HepG2 (cell line): ENCODE measurements at places on chromosomes 2 and 18. TPM values are rescaled to one million over a fixed set of nuclear protein-coding genes. Genes with fewer than 3 reads are reported as not detected.

DNA sequence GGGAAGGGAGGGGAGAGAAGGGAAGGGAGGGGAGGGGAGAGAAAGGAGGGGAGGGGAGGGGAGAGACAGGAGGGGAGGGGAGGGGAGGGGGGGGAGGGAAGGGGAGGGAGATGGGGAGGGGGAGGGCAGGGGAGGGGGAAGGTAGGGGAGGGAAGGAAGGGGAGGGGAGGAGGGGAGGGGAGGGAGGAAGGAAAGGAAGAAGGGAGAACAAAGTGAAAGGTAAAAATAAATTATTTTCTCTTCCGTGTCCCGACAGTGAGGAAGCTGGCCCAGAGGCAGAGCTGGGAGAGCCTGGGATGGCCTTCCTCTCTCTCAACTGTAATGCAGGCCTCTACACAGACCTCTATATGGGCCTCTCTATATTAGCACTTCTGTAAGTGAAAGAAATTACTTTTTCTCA lies 53.2 kb downstream of the CD226 start:
- no peaks in the 10 kb centered on the region for H3K27me3 ChIP-seq
- peaks cover 13% of the 10 kb centered on the region for H3K4me1 ChIP-seq
- no peak for DNase-seq
- H3K4me3 ChIP-seq = no peak overlapping the region

DNA sequence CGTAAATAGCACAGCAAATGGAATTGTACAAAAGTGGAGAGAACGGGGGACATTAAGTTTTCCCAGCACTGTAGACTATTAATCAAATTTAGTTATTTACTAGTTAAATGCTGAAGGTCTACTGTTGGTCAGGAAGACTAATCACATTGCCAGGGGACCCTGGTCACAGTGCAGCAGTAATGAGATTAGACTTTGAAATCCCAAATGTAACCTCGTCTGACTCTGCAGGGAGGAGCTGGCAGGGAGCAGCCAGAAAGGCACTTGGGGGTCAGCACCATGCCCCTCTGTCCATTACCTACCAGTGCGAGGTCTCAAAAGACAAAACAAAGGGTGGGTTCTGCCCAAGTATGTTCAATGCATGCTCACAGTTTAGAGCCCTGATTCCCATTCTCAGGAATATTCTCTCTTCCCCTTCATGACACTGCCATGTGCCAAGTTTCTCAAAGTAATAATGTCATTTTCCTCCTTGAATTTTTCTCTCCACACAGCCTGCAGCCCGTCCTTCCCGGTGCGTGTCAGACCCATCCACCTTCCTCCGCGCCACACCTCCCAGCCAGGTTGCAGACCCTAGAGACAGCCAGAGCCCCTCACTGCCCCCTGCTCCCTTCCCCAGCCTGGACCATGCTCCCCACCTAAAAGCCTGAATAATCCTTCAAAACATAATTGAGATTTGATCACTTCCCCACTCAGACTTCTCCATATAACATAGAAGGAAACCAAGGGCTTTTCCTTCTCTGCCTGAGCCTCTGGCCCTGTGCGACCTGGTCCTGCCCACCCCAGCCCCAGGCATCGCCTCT lies 52.5 kb downstream of the TMEM18 start:
- H3K4me3 ChIP-seq = no peak overlapping the region
- no peak for DNase-seq
- no peaks in the 10 kb centered on the region for H3K4me1 ChIP-seq
- peaks cover 64% of the 10 kb centered on the region; the same call in 2 of the 3 replicates for H3K27me3 ChIP-seq
- H3K27ac ChIP-seq = no peak overlapping the region

DNA sequence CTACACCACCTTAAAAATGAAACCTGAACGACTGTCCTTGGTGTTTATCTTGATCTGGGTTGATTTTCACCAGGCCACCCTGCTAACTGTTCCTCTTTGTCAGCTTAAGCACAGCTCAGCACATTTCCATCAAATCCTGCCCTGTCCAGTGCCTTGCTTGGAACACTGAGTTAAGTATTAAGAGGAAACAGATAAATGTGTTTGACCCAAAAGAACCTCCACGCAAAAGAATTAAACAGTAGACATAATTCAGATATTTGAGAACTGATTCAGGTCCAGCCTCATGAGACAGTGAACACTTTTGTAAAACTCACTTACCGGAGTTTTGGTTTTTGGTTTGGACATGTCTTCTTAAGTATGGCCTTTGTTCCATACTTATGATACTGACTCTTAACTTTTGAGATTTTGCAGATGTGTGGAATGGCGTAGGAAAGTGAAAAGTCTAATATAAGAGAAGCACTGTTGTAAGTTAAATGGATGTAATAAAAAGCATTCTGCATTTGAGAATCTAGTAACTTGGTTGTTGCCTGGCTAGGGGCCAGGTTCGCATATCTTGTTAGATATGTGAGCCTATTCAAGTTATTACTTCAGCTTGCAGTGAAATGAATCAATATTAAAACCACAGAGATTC lies 88.9 kb upstream of the SERPINE2 start:
- no peak for DNase-seq
- H3K27me3 ChIP-seq = peaks cover 33% of the 10 kb centered on the region
- H3K4me3 ChIP-seq = no peak overlapping the region
- H3K4me1 ChIP-seq = peaks cover 19% of the 10 kb centered on the region
- no peak overlapping the region for H3K27ac ChIP-seq

DNA sequence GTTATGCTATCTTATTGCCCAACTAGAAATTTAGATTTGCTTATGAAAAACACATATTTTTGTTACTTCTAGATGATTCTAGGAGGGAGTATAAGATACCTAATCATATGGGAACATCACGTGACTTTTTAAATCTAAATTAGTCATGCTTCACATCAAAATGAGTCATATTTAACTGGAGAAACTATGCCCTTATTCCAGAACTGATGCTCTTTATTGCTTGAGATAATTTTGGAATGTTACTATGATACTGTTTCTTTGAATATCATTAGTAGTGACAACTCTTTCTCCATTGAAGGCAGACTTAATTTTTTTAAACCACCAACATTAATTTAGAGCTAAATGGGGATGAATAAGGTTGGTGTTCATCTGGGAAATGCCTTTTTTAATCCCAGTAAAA lies 19.9 kb upstream of the ELAC1 start:
- no peak for DNase-seq
- H3K27ac ChIP-seq = no peak overlapping the region
- H3K27me3 ChIP-seq = no peaks in the 10 kb centered on the region
- H3K4me3 ChIP-seq = no peak overlapping the region
- H3K4me1 ChIP-seq = no peaks in the 10 kb centered on the region

DNA sequence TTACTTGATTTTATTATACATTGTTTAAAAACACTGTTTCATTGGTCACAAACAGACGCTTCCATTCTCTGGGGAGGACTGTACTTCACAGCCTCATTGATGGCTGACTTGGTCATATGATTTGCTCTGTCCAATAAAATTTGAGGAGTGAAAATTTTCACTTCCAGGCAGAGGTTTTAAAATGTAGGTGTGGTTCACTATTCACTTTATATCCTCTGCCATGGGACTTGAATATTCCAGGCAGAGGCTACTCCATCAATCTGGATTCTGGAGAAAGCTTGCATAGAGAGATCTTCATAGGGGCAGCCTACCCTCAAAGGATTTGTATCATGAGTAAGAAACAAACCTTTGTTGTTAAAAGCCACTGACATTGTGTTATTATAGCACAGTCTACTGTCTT lies 56.7 kb downstream of the LDAH start:
- H3K4me1 ChIP-seq = no peaks in the 10 kb centered on the region
- H3K27ac ChIP-seq = no peak overlapping the region
- H3K4me3 ChIP-seq = no peak overlapping the region
- peaks cover 7% of the 10 kb centered on the region for H3K36me3 ChIP-seq

- DNase-seq = no peak
- no peak overlapping the region for H3K4me3 ChIP-seq
- H3K4me1 ChIP-seq = peaks cover 39% of the 10 kb centered on the region
- no peak overlapping the region for H3K27ac ChIP-seq
Measured at GRCh38 chr2:19864381-19864780, 37.4 kb downstream of the TTC32 start.

The ZFP36L2 gene
- total RNA-seq = 21.8 and 32.5 TPM in 2 replicates

The RNU2-63P gene
- 6.8 TPM in 1 of 2 replicates, not detected in the other for total RNA-seq
